ENCODE measurements at places on chromosomes 2 and 18.

DNA sequence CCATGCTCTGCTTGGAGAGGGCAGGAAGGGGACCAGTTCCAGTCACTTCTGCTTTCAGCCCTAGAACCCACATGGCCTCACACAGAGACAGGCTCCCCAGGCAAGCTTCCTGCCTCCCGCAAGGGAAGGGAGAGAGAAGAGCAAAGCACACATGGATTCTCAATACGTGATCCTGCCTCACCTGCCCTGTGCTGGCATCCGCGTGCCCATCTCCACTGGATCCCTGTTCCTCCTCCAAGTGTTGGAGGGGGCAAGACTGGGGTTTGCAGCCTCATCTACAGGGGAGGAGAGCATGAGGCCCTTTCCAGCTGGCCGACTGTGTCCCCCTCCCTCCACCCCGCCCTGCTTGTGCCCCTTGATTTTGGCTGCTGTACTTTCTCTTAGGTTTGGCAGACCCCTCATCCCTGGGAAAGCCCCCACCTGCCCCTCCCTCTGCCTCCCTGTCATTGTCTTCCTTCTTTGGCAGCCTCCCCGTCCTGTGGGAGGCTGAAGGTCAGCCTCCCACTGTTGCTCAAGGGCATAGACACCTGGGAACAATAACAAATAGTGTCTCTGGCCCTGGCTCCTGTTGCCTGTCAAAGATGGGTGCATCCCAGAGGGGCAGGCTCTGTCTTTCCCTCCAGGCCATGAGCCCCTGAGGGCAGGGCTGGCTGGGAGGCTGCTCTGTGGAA is 22.7 kb downstream of the KCNF1 start:
- DNase-seq = no peak

GRCh38 chr18:41457765-41458326 is 497.2 kb upstream of the PIK3C3 start:
- DNase-seq = no peak

GRCh38 chr2:180761224-180761623 is 219.2 kb upstream of the UBE2E3 start:
- no peak for DNase-seq

DNA sequence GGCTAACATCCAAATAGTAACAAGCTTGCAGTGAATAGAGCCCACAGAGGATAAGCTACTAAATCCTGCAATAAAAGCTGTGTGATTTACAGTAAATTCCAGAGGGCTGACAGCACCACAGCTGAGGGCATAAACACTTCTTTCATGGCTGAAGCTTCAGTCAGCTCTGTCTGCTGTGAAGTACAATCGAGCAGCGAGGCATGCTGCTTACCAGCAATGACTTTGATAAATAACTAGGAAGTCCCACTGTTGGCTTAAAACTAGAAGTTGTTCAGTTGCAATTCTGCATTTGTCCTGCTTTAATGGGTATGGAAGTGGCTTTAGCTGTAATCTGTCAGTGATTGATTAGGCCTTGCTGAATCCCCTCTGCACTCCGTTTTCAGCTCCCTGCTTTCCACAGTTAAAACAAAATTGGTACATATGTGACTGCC is 65.2 kb upstream of the FIGN start:
- DNase-seq = no peak

DNA sequence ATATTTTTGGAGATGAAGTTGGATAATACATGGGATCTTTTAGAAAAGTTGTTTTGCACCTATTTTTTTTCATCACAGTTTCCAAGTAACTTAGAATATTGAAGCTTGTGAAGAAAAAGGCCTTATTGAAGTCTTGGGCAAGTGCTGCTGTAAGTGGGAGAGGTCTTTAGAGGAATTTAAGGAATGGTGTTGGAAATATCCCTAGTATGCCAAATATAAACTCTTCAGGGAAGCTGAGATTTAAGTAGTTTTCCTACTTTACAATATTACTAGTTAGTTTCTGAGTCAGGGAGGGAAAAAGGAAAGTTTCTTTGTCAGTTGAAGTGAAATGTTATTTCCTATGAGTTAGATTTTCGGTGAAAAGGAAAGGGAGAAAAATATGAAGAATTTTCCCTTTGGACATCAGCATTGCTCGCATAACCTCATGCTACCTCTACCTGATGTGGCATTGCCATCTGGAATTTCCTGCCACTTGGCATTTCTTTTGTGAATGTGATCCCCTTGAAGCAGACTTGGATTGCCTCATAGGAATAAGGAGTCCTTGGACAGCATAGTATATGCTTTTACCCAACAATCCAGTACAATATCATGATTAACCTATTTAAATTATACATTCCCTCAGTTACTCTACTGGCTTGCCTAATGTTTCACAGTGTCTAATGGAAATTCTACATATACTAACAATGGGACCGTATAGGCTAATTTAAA is 12.1 kb downstream of the PLEKHH2 start:
- no peak for DNase-seq

DNA sequence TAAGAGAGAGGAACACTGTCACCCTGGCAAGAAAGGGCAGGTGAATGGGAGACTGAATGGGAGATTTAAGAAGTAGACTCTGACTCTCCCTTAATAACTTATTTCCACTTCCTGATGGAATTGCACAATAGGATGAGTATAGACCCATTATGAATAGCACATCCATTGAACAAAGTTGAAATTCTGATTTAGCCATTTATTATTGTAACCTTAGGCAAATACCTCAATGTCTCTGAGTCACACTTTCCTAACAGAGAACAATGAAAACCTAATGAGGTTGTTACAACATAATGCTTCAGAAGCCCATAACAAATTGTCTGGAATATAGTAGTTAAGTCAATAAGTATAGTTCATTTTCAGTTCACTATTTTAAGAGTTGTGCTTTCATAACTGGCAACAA is 78.9 kb downstream of the NRXN1 start:
- DNase-seq = no peak

GRCh38 chr2:106157416-106157815 is 36.7 kb downstream of the UXS1 start:
- no peak for DNase-seq

GRCh38 chr18:68484241-68484640 is 230.7 kb downstream of the TMX3 start:
- no peak for DNase-seq

DNA sequence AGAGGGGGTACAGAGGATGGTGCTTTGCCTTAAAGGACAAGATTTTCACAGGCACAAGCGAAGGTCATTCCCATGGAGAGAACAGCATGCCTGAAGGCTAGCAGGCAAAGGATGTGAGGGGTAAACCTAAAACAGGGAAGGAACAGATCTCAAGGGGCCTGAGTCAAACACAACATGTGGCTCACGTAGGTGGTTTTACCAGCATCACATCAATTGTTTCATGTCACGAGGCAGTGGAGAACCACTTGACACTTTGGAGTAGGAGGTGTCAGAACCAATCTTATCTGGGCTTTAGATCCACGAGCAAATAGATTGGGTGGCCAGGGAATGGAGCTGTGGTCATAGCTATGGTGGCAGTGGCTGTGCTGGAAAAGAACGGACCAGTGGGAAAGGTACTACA is 8.4 kb downstream of the COX5B start:
- DNase-seq = no peak

DNA sequence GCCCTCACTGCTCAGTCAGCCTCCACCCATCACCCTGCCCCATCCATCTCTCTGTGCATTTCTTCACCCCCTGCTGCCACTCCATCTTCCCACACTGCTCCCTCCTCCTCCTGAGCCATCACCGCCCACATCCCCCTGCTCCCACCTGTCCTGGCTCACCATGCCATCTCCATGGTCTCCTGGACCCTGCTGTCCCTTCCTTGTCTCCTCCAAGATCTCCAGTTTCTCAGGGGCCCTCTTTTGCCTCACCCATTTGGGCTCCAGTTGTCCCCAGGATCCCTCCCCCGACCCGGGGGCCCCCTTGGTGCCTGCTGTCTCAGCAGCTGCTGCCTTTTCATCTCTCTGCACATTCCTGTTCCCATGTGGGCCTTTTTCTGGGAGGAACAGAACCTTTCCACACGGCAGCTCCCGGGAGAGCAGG is 10.6 kb downstream of the SPEG start:
- no peak for DNase-seq

DNA sequence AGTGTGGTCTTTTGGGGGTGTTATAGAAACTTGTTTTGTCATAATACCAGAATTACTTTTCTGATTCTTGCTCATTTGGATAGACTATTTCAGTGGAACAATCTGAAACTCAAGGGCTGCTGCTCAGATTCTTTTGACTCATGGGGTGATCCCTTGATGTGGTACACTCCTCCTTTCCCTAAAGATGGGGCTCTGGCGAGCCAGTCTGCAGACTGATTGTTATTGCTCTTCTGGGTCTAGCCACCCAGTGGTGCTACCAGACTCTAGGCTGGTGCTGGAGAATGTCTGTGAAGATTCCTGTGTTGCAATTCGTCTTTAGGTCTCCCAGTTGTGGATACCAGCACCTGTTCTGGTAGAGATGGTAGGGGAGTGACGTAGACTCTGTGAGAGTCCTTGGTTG is 4.2 kb upstream of the MARS2 start:
- DNase-seq = no peak

DNA sequence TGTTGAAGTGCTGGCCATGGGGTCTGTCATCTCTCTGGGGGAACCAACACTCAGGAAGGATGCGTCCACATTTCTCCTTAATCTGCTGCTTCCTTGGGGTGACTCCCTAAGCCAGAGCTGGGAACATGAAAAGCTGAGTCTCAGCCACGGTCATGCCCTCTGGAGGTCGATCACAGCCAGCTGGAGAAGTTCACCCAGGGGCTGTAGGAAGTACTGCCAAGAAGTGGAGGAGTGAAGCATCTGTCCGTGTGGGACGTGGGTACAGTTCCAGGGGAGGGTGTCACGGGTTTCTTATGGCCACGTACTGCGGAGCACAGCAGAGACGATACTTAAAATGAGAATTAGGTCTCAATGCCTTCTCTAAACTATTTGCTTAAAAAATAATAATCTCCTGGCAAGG is 42.4 kb upstream of the IGFBP2 start:
- no peak for DNase-seq

GRCh38 chr2:84972207-84972783 is 1.3 kb downstream of the KCMF1 start:
- DNase-seq = no peak

DNA sequence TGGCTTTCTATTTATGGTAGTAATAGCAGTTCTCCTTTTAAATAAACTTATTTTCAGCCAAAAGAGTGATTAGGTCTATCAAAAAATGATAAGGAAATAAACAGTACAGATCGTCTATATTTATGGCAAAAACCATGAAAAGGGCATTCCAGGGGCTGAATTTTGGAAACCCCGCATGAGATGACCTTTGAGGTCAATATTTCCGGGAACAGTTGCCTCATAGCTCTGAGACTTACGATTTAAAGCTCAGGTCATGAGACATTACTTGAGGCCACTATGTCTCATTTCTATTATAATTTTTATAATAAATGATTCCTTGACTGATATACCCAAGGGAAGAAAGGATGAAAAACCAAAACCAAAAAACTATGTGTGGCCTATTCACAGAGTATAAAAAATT is 101.1 kb downstream of the LDLRAD4 start:
- DNase-seq = no peak

GRCh38 chr2:106044021-106044420 is 150.1 kb downstream of the UXS1 start:
- DNase-seq = no peak

DNA sequence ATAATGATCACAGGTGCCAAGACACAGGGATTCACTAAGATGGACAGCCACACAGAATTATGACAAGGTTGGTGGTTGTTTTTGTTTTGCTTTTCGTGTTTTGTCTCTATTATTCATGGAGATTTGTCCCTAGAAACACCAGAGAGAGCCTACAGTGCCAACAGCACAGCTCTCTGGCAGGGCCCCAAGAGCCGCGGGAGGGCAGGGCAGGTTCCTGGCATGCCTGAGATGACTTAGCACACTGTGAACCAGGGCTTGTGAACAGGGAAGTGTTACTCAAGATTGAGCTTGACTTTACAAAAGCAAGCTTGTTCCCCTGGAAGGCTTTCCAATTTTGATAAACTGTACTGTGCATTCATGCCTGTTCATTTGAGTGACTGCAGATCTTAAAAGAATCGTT is 437.4 kb upstream of the SALL3 start:
- DNase-seq = no peak

DNA sequence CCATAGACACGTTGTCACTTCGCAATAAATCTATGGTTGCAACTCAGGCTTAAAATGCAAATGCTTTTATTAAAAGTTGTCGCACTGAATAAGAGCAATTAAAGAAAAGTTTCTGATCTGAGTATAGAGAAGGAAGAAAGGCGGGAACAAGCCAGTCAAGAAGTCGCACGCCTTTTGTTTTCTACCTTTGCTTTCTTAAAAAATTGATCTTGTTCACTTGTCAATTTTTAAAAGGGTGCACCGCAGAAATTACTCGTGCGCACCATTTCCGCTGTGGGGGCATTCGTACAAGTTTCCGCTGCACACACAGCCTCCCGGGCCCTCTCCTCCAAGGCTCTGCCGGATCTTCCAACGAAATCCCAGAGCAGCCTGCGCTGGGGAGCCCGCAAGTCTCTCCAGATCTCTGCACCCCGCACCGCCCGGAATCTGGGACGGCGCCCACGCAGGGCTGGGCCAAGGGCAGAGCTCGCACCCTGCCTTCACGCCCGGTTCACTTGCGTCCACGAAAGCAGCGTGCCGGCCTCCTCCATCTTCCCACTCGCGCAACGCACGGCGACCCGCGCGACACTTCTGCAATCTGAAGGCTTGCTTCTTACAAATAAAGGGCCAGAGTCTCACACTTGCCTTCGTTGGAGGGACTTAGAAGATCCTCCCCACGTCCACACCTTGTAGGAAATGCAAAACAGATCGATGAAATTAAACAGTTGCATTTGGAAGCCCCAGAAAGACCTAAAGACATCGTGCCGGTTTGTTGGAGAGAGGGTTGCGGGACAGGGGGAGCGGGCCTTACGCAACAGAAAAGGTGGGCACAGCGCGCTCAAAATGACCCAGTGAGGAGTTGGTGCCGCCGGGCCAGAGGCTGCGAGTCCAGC is 2.6 kb upstream of the SALL3 start:
- DNase-seq = no peak

- no peak for DNase-seq
Measured at GRCh38 chr2:43841949-43842865, 3.4 kb downstream of the ABCG8 start.

DNA sequence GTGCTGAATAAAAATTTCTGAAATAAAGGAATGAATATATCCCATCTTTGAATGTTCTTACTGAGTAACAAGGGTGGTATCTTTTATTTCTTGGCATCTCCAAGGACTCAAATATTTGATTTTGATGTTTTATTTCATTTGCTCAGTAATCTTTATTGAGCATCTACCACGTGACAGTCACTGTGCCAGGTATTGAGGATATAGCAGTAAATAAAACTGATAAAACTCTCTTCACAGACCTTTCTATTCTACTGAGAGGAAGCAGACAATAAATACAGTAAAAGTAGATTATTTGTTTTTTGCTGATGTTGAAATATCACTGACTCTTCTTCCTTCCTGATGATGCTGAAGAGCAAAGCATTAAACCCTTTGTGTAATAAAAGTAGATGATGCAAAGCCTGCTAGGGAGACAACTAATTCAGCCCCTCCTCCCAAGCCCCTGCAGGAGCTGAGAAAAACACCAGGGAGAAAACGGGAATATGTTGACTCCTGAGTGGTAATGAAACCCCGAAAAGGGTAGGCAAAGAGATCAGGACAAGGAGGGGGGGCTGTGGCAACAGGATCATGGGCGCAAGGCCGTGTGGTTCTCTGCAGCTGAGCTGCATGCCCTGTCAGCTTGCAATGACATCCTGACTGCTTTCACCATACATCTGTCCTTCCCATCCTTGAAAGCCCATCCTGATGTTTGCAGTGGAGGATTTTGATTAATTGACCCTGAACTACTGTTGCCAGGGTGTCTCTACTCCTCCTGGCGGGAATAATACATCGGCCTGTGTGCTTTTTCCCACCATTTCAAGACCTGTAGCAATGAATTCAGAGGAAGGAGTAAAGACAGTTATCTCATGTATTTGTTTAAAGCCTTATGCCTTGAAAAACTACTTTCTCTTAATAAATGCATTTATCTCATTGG is 117.4 kb downstream of the EML6 start:
- DNase-seq = no peak
